GOT3 (cell line): ENCODE measurements at places on chromosomes 6 and 20.

GRCh38 chr6:26067367-26067766 lies 19.9 kb upstream of the HFE start:
- no peak for DNase-seq

DNA sequence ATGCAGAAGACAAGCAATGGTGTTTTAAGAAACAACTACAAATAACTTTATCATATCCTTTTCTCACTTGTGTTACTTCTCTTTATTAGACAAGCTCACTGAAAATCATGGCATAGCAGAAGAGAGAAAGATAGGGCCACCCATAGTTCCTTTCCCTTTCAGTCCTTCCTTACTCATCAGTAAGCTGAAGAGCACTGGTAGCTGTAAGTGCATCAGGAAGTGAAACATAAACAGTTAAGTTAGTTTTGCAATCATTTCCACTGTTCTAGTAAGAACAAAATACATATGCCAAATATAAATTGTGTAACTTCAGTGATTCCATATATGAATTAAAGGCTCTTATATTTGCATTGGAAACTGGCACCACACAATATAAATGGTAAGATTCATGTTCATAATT lies 220.1 kb downstream of the HACE1 start:
- no peak for DNase-seq

DNA sequence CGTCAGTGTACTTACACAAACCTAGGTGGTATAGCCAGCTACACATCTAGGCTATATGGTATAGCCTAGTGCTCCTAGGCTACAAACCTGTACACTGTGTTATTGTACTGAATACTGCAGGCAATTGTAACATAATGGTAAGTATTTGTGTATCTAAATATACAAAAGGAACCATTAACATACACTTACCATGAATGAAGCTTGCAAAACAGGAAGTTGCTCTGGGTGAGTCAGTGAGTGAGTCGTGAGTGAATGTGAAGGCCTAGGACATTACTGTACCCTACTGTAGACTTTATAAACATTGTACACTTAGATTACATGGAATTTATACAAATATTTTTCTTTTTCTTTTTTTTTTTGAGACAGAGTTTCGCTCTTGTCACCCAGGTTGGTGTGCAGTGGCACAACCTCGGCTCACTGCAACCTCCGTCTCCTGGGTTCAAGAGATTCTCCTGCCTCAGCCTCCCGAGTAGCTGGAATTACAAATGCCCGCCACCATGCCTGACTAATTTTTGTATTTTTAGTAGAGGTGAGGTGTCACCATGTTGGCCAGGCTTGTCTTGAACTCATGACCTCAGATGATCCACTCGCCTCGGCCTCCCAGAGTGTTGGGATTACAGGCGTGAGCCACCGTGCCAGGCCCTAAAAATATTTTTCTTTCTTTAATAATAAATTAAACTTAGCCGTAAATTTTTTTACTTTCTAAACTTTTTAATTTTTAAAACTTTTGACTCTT lies 15.4 kb upstream of the KIAA1755 start:
- no peak for DNase-seq

DNA sequence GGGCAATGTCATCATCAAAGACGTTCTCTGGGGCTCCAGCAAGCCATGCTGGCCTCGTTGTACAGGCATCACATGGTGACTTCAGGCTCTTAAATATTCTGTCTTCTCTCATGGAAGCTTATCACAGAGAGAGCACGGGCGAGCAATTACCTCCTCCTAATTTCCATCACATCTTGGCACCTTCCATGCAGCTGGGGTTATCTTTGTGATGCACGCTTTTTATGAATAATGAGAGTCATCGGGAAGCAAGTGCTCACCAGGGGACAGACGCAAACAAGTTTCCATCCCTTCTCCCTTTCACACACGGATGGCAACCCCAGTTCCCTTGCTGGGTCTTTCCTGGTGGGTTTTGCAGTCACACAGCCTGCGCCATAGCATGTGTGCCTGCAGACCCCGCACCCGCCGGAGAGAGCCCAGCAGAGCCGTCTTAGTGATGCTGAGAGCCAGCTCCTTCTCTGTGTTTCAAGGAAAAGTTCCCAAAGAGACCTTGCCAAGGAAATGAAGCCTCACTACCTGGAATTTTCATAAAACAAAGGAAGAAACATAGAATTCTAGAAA lies 116.3 kb upstream of the AFDN start:
- no peak for DNase-seq

- DNase-seq, result no peak
These were observed 85.2 kb downstream of the ELOVL4 start for GRCh38 chr6:79862126-79862525.

GRCh38 chr6:137903274-137903932 lies 36.3 kb downstream of the TNFAIP3 start:
- DNase-seq, result no peak

- DNase-seq, result peak; percentile 42
These were observed 8.6 kb downstream of the NKX2-2 start for GRCh38 chr20:21505161-21505809.

DNA sequence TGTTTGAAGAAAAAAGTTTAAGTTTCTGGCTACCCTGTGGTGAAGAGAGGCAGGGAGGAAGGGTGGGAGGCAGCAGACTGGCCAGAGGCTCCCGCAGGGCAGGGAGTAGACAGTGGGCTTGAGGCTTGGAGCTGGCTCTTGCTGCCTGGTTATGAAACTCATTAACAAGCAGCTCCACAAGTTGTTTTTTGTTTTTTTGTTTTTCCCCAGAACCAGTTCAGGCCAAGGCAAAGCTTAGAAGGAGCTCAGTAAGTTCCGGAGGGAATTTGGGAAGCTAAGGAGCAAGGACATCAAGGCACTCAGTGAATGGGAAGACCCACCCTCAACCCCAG lies 4.0 kb downstream of the DLL1 start:
- DNase-seq, result no peak

GRCh38 chr6:37051138-37052026 lies 45.9 kb downstream of the FGD2 start:
- no peak for DNase-seq

DNA sequence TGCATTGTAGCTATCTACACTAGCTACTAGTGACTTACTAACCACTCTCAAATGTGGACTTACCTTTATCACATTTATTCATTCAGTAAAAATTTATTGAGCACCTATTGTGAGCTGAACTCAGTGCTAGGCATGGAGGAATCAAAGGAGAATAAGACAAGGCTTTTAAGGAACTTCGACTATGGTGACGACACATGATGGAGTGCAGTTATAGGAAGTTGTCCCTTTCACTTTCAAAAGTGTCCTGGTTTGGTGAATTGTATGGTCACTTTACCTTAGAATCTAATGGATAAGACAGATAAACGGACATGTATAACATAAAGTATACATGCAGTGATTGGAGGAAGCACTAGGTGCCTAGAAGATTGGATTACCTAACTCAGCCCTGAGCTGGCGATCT lies 4.3 kb downstream of the AKAP7 start:
- no peak for DNase-seq

DNA sequence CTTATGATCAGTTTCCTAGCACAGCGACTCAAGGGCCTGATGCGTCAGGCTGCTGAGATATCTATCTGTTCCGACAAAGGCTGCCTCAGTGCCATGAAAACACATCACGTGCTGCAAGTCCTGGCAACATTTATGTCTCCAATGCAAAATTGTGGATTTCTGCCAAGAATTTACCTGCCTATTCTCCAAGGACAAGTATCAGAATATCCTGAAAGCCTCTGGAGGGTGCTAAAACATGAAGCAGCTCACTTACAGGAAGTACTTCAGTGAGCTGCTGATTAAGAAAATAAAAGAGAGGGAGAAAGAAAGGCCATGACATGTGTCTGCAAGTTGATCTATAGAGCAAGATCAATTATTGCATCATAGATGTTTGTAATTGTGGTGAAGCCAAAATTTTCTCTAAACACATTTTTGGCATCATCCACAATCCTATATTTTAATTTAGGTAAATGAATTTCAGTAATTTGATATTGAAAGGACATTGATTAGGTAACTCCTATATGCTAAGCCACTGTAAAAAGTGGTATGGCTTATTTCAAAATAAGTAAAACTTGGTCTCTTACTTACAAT lies 25.8 kb upstream of the TPBG start:
- DNase-seq, result no peak

DNA sequence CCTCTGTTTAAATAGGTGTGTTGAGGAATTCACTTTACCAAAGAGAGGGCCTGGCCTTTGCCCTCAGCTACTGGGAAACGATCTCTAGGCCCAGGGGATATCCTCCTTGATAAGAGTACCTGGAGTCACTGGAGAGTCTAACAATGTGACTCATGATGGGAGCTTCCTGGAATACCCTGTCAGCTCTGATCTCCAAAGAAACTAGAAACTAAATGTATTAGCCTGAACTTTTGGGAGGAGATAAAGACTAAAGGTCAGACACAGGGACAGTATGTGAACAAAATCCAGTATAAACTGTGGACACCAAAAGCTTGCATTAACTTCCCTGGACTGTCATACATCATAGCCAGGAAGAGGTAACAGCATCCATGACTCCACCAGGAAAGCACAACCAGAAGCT lies 148.5 kb downstream of the RNGTT start:
- DNase-seq, result no peak

- DNase-seq, result no peak
These were observed 3.0 kb upstream of the IL17A start for GRCh38 chr6:52183131-52183713.
